ENCODE measurements at places on chromosomes 13 and 19.
A peak's percentile ranks its signal among the peaks of the same experiment; 100 is the strongest.

DNA sequence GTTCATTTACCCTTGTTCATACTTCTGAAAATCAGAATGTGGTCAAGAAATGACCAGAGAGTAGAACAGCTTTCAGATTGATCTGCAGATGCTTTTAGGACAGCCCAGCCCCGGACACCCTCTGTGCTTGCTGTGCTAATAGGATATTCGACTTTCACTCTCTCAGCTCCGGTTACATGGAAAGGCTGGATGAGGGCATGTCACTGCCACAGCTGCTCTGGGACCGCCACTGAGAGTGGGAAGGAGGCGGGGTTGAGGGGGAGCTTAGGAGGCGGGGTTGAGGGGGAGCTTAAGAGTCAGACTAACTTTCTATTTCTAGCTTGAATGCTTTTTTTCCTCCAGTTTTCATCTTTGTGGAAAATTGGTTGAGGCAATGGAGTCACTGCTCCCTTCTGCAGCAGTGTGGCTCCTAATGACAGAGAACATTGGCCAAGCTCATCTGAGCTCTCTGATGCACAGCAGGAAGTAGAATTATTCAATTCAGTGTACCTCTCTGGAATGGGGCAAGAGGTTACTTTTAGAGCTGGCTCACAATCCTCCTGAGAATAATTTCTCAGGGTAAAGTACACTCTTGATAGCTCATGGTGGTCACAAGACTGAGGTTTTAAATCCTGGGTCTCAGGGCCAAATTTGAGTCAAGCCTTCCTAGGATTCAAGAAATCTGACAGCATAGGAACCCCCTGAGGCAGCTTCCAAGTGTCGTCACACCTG is 74.6 kb upstream of the NPAS1 start:
- DNase-seq = no peak

- no peak for DNase-seq
Observed at GRCh38 chr13:107461751-107462150, 753.6 kb downstream of the LIG4 start.

GRCh38 chr13:98672947-98673613 is 79.4 kb downstream of the SLC15A1 start:
- DNase-seq = peak; percentile 11

GRCh38 chr19:39413272-39413910 is 922 bp downstream of the PLEKHG2 start:
- DNase-seq = no peak

DNA sequence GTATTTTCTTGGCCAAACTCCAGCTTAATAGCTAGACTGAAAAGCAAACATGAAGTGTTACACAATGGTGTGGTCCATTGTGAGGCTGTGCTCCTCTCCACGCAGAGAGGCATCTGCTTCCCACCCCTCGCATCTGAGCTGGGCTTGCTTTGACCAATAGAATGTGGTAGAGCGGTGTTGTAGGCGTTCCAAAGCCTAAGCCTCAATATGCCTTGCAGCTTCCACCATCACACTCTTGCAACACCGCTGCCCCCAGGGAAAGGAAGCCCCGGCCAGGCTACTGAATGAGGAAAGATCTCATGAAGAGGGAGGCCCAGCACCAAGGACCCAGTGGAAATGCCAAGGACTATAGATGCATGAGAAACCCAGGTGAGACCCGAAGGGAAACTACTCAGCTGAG is 9.4 kb downstream of the FLT1 start:
- no peak for DNase-seq

- DNase-seq = no peak
Observed at GRCh38 chr19:39890755-39891551, 43.5 kb downstream of the FCGBP start.
